ENCODE measurements at places on chromosomes 16 and 17.

- no peak for DNase-seq
Observed at GRCh38 chr17:14781123-14781522, 480.2 kb downstream of the HS3ST3B1 start.

- DNase-seq = peak; percentile 21
Observed at GRCh38 chr16:46884513-46885293, 541 bp downstream of the GPT2 start.

GRCh38 chr16:78641433-78641832, 542.0 kb downstream of the WWOX start:
- no peak for DNase-seq

GRCh38 chr16:68526143-68526781, 12.8 kb upstream of the ZFP90 start:
- no peak for DNase-seq

DNA sequence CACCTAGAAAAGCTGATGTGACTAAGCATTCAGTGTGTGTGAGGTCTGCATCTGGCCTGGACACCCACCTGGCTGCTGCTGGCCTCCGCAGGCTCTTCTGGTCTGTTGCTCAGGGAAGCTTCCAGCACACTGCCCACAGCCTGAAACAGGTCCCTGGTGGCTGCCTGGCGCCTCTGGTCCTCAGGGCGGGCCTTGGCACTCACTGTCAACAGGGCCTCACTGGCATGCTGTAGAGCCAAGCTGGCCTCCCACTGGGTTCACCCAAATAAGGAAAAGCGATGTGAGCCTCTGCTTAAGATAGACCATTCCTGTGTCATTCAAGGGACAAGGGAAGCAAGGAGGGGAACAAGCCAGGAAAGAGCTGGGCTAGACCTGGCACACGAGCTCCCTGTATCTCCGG, 70.6 kb upstream of the BCO1 start:
- no peak for DNase-seq

GRCh38 chr16:9092282-9092977, 986 bp downstream of the HAPSTR1 start:
- DNase-seq = peak; percentile 48

Data from activated T-cell treated with anti-CD3 and anti-CD28 coated beads for 48 hours (primary cell).